Fibroblast of skin of right biceps (primary cell): ENCODE measurements at places on chromosomes 11 and 22.

GRCh38 chr11:21988477-21988876 is 204.4 kb upstream of the ANO5 start:
- DNase-seq, result no peak

DNA sequence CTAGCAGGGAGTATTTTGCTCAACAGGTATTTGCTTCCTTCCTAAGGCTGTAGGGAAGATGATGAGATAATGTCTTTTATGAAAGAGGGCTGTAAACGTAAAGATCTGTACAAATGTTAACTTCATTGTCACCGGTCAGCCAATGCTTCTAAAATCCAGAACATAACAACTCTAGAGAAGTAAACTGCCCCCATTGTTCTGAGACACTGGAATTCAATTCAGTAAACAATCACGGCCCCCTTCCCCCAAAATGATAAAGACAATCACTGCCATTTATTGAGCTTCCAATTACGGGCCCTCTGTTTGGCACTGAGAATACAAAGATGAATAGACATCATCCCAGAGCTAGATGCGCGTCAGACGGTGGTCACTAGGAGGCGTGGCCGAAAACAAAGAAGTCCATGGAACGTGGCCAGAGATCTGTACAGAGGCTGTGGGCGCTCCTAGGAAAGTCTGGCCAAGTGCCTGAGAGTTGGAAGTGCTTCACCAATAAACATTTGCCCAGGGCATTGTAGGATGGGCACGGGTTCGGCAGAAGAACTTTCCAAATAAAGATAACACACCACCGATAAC is 576 bp downstream of the TMEM258 start:
- DNase-seq, result peak; percentile 89

DNA sequence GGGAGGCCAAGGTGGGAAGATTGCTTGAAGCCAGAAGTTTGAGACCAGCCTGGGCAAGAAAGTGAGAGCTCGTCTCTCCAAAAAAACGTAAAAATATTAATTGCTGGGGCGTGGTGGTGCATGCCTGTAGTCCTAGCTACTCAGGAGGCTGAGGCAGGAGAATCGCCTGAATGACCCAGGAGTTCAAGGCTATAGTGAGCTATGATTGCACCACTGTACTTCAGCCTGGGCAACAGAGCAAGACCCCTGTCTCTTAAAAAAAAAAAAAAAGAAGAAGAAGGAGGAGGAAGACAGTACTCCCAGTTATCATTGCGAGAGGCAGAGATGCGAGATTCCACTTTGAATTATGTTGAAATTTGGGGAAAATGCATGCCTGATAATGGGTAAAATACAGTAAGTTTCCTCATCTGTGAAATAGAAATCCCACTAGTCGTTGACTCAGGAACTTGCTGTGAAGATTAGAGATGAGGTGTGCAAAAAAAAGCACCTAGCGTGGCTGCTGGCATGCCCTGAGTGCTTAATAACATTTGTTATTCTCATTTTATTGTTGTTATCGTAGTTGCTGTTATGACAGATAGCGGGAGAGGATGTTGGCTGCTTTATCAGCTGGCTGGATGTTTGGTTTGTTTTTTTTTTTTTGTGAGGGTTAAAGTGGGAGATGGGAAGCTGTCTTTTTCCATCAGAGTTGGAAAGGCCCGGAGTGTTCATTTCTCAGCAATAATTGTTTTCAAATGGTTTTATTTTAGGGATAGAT is 33.4 kb downstream of the BCR start:
- no peak for DNase-seq

- no peak for DNase-seq
Observed at GRCh38 chr11:60100516-60100915, 12.1 kb downstream of the MS4A2 start.

GRCh38 chr11:20058749-20059458 is 101.4 kb downstream of the DBX1 start:
- peak; percentile 12 for DNase-seq

DNA sequence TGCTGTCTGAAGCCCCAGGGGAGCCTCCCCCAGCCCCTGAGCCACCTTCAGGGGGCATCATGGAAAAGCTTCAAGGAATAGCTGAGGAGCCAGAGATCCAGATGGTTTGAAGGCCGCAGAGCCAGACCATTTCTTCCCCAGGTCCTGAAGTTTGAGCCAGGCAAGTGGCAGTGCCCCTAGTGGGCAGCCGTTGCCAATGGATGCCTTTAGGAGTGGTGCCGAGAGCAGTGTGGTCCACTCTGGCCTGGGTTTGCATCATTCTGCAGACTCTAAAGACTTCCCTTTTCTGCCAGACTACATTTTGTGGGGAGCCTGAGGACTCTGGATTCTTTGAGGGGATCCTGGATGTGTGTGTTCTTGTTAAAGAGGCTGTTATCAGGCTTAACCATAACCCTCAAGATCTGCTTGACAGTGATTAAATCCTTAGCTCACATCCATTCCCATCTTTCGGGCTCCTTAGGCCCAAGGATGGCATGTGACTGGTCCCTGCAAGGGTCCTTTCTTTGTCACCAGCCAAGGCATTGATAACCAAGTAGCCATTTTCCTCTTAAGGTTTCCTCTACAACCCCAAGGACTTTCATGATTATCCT is 13.1 kb downstream of the HINFP start:
- DNase-seq, result no peak

GRCh38 chr11:60924906-60925853 is 920 bp downstream of the TMEM132A start:
- DNase-seq, result no peak

DNA sequence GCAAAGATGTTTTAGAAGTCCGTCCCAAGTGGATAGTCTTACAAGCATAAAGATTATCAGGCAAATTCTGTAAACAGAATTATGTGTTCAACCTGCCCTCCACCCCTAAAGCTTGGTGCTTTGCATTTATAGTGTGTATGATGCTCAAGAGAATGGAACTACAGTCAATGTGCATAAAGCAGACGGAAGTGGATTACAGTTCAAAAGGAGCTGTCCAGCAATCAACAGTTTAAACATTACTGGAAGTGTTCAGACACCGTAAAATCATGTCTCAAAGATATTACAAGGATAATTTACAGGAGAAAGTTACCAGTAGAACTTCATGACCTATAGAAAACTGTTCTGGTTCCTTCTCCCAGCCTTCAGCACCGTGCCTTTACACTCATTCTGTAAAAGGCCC is 1.0 kb downstream of the RIC3 start:
- DNase-seq, result no peak

DNA sequence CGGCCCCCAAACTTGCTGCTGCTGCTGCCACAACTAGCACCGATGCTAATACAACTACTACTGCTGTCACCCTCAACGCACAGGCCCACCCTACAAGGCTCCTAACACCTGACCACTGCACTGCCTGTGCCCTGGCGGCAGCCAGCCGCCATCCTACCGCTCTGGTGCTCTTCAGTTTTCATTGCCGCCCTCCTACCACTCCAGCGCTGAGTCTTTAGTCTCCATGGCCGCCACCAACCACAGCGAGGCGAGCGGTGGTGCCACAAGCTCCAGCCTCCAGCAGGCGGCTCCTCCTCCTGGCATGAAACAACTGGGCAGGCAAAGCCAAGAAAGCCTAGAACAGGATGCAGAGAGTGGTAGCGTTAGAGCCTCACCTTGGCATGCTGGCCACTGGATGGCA is 5.0 kb upstream of the RFPL3 start:
- DNase-seq, result no peak

DNA sequence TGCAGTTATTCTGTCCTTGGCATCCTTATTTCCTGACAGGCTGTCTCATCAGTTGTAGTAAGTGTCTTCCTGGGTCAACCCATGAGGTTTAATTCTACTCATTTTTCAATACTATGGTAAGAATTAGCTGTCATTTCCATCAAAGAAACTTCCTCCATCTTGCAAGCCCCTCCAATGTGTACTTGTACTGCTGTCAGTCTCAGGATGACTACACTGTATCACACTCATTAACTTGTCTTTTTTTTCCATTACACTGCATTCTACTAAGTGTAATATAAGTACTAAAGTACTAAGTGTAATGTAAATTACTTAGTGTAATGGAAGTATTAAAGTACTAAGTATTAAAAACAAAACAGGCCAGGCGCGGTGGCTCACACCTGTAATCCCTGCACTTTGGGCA is 102.8 kb downstream of the CWF19L2 start:
- no peak for DNase-seq

- no peak for DNase-seq
Observed at GRCh38 chr11:100984668-100985067, 144.9 kb downstream of the PGR start.

GRCh38 chr11:83656796-83657330 is 370.7 kb upstream of the CCDC90B start:
- peak; percentile 15 for DNase-seq

DNA sequence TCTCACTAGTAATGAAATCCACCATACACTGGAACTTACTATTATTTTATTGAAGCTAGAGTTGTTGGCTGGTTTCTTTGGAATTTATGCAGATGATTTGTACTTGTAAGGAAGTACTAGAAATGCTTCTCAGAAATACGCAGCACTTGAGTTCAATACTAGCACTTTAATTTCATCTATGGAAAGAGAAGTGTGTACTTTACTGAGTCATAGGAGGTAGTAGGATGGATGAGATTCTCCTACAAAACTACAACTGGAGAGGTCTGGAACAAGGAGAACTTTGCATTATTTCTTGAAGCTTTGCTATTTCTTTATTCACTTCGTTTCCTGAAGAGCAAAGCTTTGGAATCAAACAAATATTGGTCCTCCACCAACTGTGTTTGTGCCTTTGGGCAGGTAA is 44.1 kb upstream of the CCDC90B start:
- no peak for DNase-seq

DNA sequence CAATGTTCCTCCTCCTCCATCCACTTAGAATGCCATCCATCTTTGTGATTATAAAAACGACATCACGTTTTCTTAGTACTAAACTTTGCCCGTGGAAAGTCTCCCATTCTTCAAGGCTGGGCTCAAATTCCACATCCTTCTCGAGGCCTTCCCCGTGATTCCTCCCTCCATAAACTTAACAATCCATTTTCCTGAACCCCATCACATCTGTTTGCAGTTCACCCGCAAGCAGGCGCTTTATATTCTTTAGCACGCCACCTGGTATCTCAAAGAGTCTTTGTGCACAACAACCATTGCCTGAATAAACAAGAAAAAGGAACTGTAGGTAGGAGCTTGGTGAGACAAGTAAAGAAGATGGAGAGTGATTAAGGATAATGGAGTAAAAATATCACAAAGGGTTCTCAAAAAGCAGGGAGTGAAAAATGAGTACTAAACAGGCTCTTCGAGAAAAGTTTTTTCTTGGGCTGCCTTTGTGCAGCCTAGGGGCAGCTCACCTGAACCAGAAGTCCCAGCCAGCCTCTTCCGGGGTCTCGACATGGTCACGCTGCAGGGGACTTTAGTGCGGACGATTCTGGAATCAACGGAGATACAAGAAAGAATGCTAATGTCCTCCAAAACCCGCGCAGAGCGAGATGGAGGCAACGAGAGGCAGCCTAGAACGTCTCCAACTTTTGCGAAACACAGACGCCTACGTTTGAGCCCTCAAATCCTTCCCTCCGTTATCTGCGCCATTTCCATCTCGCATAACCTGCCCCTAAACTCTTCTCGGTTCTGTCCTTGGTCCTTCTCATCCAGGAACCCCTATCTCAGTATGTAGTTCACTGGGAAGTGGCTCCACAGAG is 585 bp downstream of the THYN1 start:
- no peak for DNase-seq

GRCh38 chr11:196786-197731 is 4.2 kb downstream of the SCGB1C1 start:
- DNase-seq, result no peak

DNA sequence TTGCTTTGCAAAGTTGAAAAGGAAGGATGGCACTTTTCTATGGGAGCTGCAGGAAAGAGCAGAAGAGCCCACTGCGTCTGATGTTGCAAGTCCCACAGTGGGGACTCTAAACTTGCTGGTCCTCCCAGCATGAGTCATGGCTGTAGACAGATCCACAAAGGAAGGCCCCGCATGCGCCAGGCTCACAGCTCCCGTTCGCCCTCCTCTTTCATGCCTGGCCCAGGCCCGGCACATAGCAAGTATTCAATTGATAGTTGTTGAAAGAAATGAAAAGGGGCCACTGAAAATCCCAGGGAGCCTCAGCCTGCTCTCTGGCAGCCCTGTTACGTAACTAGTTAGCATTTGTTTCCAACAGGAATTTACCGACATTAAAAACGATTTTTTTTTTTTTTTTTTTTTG is 18.9 kb downstream of the AP1B1 start:
- DNase-seq, result peak; percentile 45

GRCh38 chr11:128697645-128698174 is 3.8 kb downstream of the FLI1 start:
- no peak for DNase-seq

- no peak for DNase-seq
Observed at GRCh38 chr22:44247923-44248892, 64.5 kb downstream of the SHISAL1 start.

- DNase-seq, result peak; percentile 68
Observed at GRCh38 chr11:76161261-76161961, 44.9 kb downstream of the WNT11 start.

GRCh38 chr11:67027943-67028542 is 5.1 kb downstream of the SYT12 start:
- DNase-seq, result no peak

DNA sequence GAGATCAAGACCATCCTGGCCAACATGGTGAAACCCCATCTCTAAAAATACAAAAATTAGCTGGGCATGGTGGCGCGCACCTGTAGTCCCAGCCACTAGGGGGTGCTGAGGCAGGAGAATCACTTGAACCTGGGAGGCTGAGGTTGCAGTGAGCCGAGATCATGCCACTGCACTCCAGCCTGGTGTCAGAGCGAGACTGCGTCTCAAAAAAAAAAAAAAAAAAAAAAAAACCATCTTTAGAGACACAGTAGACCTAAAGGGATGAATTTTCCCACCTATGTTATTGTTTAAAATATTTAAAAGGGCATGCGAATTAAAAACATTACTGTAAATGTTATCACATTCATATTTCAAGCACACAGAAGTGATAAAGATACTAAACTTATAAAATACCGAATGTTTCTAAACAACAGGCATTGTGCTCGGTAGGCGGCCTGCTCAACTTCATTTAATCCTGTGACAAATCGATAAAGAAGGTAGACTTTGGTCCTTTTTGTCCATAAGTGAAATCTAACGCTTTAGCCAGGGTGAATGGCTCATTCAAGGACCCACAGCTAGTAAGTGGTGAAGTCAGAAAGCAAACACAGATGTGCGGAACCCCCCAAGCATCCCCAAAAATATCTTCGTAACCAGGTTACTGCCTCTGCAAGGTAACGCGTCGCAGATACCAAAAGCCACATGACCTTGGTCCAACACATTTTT is 16.1 kb downstream of the NCAPD3 start:
- peak; percentile 17 for DNase-seq

DNA sequence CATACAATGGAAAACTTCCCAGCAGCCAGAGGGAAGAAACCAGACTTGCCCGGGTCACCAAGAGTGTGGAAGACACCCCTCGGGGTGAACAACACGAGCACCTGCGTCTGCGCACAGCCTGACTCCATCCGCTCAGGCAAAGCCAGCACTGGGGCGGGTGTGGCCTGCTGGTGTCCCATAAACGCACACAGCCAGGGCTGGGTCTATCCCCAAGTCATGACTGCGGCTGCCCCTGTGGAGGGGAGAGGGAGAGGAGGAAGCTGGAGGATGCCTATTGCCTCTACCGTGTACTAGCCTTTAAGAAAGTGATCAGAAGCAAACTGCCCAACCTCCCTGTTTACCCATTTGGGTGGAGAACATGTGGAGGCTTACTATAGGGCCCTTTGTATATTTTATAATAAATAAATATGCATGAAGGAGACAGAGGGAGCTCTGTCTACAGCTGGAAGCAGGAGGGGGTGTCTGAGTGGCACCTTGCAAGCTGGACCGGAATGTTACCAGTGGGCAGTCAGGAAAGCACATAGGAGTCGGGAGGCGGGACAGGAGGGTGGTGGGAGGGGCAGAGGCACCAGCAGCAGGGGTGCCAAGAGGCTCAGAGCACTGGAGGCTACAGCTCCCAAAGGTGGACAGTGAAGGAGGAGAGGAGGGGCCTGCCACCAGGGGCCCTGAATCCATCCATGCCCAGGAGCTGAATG is 79.6 kb downstream of the PHF21B start:
- DNase-seq, result no peak
